ENCODE measurements at places on chromosomes 4 and X.

- DNase-seq, result no peak
These were observed 46.3 kb upstream of the PCDH10 start for GRCh38 chr4:133102612-133103409.

DNA sequence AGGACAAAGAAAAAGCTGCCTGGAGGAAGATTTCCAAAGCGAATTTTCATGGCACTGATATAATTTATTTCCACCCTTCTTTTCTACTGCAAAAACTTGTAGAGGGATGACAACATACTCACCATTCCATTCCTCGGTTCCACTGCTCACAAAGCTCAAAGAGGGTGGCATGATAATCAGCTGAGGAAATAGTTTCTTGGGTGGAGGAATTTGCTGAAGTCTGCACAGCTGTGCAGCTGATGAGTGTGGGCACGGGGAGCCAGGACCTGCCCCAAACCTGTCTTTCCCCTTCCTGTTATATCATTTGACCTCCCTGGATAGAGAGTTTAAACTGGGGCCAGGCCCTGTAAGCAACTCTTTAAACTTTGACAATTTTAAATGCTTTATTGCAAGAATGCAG lies 160.6 kb downstream of the PACRGL start:
- no peak for DNase-seq

DNA sequence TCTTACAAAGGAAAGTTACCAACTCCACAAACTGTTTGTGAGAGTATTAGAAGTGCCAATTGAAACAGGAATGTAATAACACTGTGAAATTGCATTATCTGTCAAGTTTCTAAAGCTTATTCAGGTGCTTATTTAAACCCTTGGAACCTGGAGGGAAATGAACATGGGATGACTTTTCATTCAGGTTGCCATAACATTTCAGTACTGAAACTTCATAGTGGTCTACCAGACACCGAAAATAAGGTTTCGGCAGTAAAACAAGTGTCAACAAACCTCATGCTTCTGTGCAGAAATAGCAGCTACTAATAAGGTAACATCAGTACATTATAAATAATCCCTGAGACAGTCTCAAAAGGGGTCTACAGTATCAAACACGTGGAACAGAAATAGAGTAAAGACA lies 890.7 kb upstream of the INTU start:
- DNase-seq, result no peak

DNA sequence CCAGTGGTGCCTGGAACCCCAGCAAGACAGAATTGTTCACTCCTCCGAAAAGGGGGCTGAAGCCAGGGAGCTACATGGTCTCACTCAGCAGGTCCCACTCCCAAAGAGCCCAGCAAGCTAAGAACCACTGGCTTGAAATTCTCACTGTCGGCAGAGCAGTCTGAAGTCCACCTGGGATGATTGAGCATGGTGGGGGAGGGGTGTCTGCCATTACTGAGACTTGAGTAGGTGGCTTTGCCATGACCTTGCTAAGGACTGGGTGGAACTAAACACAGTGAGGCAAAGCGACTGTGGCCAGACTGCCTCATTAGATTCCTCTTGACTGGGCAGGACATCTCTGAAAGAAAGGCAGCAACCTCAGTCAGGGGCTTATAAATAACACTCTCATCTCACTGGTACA lies 122.6 kb upstream of the ZC4H2 start:
- no peak for DNase-seq

DNA sequence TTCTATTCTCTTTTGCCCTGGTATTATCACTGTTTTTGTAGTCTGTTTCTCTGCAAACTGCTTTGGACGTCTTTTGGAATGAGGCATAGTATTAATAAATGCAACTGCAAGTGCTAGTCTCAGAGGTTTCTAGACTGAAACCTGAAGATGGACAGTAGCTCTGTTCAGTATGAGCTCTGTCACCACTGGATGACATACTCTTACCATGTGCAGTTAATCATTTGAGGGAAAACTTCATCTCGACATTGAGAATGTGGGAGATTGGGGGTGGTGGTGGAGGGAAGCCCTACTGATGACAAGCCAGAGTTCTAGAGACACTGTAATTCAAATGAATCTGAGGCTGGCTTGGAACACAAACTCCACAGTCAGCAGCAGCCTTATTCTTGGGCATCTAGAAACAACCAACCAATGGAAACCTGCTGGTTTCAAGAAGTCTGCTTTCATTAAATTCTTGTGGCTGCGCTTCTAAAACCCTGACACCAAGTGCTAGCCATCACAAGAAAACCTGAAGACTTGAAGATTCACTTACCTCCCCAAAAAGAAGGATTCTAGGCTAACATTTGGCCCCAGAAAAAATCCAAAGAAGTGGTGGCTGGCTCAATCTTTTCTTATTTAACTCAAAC lies 161.7 kb downstream of the RASL11B start:
- no peak for DNase-seq

DNA sequence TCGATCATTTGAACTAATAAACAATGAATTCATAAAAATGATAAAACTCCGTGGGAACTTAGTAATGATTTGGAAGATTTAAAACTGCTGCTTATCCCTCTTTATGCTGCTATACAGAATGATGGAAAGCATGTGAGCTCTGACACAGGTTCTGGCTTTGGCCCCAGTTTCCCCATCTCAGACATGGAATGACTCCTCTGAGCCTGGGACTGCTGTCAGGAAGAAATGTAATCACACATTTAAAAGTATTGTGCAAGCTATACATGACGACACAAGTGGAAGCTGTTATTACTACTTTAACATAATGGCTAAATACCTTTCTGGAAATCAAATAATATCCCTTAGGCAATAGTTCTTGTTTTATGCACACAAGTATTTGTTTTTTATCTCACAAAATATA lies 161.7 kb downstream of the DCHS2 start:
- no peak for DNase-seq

DNA sequence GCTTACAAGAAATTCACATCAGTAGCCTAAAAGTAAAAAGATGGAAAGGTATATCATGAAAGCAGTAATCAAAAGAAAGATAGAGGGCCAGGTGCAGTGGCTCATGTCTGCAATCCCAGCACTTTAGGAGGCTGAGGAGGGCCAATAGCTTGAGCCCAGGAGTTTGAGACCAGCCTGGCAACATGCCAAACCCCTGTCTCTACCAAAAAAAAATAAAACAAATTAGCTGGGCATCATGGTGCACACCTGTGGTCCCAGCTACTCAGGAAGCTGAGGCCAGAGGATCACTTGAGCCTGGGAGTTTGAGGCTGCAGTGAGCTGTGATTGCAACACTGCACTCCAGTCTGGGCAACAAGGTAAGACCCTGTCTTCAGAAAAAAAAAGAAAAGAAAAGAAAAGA lies 55.5 kb downstream of the GSPT2 start:
- DNase-seq, result peak; percentile 26

DNA sequence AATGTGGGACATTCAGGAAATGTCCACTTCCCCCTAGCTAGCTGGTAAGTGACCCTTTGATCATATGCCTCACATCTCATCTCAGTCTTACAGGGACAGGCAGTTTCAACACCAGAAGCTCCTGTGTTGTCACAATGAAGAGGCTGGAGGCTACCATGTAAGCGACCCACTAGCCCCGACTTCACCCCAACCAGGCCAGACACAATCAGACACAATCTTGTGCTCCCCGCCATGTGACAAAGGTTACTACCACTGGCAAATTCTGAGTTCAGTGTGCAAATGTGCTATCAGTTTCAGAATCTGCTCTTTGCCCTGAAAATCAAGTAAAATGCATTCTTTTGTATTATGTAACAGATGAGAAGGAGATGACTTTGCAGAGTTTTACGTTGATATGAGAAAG lies 56.9 kb upstream of the STS start:
- no peak for DNase-seq

- DNase-seq, result peak; percentile 47
These were observed 21.9 kb downstream of the ARMCX6 start for GRCh38 chrX:101595739-101596419.

GRCh38 chr4:37981844-37982720 lies 21.9 kb downstream of the PTTG2 start:
- DNase-seq, result no peak

DNA sequence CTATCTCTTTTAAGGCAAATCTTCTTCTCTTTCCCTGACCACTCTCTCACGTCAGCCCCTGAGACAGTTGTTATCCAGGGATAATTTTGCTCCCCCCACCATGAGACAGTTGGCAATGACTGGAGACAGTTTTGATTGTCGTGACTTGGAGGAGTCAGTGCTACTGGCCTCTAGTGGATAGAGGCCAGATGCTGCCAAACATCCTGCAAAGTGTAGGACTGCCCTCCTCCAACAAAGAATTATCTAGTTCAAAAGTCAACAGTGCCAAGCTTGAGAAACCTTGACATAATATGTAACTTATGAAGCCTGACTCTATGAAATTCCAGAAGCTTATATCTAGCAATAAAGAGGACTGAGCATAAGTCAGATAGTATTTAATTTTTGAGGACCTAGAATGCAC lies 502.1 kb upstream of the IGFBP7 start:
- no peak for DNase-seq

DNA sequence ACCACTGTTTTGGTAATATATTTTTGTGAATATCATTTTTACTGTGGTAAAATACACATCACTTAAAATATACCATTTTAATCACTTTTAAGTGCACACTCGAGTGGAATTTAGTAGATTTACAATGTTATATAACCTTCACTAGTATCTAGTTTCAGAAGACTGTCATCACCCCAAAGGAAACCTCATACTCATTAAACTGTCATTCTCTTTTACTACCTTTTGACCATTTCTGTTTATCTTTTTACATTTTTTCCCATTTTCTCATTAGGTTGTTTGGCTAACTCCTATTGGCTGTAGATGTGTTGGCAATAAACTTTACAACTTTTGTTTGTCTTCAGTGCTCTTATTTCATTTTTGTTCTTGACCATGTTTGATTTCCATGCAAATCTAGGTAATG lies 1168.3 kb upstream of the PCDH7 start:
- DNase-seq, result no peak

DNA sequence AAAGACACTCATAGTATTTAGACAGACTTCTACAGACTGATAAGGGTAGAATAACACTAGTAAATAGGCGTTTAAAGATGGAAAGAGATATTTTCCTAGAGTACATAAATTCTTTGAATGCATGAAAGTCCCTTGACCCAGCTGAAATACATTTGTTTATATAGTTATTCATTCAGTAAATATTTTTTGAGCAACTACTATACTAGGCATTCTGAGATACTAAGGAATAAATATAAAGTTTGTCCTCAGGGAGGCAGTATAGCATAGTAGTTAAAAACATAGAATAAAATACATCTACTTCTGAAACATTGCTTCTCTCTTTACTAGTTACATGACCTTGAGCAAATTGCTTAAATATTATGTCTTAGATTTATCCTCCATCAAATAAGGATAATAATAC lies 27.4 kb downstream of the HMGN5 start:
- DNase-seq, result peak; percentile 0

DNA sequence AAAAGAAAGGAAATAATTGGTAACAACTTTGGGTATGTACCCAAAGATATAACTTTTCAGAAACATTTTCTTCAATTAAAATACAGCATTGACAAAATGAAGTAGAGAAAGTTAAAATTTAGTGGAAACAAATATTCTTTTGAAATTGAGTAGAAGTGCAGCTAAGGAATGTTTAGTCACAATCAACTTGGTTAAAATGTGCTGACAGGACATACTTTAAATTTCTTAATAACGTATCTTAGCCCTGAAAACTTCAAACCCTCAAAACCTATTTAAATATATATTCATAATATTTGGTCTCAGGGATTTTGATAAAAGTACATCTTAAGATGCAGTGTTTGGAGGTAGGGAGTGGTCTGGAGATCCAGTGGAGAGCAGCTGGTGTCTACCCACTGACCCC lies 240.8 kb downstream of the DKK2 start:
- no peak for DNase-seq

DNA sequence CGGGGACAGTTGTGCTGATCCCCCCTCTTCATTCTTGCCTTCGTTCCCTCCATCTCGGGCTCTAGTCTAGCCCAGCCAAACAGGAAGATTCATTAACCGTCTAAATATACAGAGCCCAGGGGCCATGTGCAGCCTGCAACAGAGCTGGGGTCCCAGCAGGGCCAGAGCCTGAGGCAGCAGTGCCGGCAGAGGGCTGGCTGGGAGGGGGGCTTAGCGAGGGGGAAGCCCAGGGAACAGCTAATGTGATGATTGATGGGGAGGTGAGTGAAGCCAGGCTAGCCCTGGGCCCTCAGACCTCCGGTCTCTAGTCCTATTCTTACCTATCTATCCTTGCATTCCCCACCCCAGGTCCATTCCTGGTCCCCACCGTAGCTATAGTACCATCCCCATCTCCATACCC lies 22.3 kb downstream of the EFNB1 start:
- DNase-seq, result no peak

GRCh38 chrX:40573763-40574162 lies 7.0 kb upstream of the ATP6AP2 start:
- DNase-seq, result no peak

DNA sequence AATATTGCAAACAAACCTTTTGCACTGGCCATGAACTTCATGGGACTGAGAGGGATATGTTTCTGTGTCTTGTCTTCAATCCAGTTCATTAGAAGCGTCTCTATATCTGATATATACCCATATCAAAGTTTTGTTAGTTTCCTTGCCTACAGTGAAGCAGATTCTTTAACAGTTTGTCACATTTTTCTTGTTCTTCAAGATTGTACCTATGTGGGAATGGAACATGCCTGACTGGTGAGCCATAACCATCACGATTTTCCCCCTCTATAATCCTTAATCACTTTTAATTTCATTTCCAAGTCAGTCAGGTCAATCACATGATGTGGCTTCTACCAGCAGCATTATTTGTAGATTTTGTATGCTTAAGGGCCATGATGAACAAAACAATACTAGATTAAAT lies 197.1 kb upstream of the PDE5A start:
- DNase-seq, result no peak

GRCh38 chr4:2415881-2416563 lies 2.4 kb downstream of the ZFYVE28 start:
- DNase-seq, result no peak

- DNase-seq, result no peak
These were observed 71.9 kb upstream of the PRSS48 start for GRCh38 chr4:151204925-151205524.

DNA sequence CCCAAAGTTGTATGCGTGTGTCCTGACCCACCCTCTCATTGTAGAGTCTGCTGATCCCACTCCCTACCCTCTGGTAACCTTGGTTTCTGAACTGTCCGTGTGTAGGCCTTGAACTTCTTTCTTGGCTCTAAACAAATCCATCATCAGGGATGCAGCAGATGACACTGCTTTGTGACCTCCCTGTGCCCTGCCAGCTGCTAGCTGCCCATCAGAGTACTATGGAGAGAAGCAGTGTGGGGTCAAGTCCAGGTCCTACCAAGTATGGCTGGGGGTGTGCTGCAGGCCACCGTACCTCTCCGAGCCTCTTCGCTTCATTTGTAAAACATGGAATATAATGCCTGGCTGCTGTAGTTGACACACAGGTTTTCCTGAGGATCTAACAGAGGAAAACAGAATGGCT lies 183.5 kb upstream of the RBPJ start:
- no peak for DNase-seq

GRCh38 chrX:13256603-13257002 lies 63.2 kb downstream of the ATXN3L start:
- no peak for DNase-seq

GRCh38 chrX:16892504-16893362 lies 22.6 kb upstream of the RBBP7 start:
- peak; percentile 51 for DNase-seq

Measured in NCI-H1105 treated with DMSO at 0.1 percent for 48 hours (cell line).